ENCODE measurements at places on chromosomes 6 and 20. TPM values are rescaled to one million over a fixed set of nuclear protein-coding genes. Genes with fewer than 3 reads are reported as not detected.

GRCh38 chr6:42451333-42452170, at the start of gene TRERF1:
Gene TRERF1, minus strand, starts transcription at chr6:42451926. Its CDS starts 182,336 bp downstream, at chr6:42269590.
- DNase-seq = no peak
- H3K27me3 ChIP-seq = no peaks in the 10 kb centered on the region
- H3K4me1 ChIP-seq = peaks cover 36% of the 10 kb centered on the region
- no peaks in the 10 kb centered on the region for H3K36me3 ChIP-seq
- H3K4me3 ChIP-seq = peak within 1 kb of the TSS; percentile 81
- H3K27ac ChIP-seq = peak within 1 kb of the TSS; percentile 70

DNA sequence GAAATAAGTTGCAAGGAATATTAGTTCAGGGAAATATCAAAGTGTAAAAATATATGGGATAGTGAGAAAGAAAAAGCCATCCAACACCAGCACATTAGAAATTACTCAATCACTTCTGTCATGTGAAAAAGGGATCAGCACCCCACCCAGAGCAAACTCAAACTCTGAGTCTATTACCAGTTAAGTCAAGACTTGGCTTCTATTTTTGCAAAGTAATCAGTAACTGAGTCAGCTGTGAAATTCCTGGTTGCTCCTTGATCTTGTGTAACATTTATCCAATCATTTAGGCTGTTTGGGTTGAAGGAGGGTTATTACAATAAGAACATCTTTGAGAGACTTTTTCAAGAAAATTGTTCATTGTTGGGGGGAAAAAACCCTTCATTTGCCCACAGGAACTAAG, 51.2 kb downstream of the SLC22A23 start:
- H3K4me1 ChIP-seq = peaks cover 25% of the 10 kb centered on the region
- no peak overlapping the region for H3K4me3 ChIP-seq
- no peaks in the 10 kb centered on the region for H3K27me3 ChIP-seq
- H3K36me3 ChIP-seq = no peaks in the 10 kb centered on the region

DNA sequence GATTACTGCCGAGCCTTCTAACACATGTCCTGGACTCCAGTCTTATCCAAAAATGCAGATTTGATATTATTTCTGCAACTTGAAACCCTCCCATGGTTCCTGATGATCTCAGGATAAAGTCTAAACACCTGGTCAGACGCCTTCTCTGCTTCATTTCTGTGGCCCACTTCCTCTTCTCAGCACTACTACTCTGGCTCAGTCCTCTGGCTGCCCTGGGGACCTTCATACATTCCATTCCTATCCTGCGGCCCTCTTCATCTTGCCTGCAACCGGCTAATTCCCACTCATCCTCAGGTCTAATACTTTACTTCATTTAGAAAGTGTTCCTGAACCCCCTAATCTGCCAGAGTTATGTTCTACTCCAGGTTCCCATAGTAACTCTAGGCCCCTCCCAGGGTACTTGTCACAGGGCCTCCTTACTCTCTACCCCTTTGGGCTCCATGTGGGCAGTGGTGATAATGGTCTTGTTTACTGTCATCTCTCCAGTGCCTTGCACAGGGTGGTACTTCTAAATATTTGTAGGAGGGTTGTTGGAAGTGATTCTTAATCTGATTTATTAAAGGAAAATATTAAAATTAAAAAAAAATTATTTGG, 18.9 kb downstream of the MAN1A1 start:
- H3K27ac ChIP-seq = no peak overlapping the region
- no peak for DNase-seq
- no peaks in the 10 kb centered on the region for H3K27me3 ChIP-seq
- peaks cover 2% of the 10 kb centered on the region for H3K36me3 ChIP-seq

- DNase-seq = no peak
- no peaks in the 10 kb centered on the region for H3K4me1 ChIP-seq
- H3K27me3 ChIP-seq = no peaks in the 10 kb centered on the region
- no peak overlapping the region for H3K4me3 ChIP-seq
- no peak overlapping the region for H3K27ac ChIP-seq
These were observed 242.1 kb downstream of the PRKN start for GRCh38 chr6:162485464-162485863.

- no peak overlapping the region for H3K27ac ChIP-seq
- H3K27me3 ChIP-seq = no peaks in the 10 kb centered on the region
- DNase-seq = no peak
- H3K4me1 ChIP-seq = no peaks in the 10 kb centered on the region
- H3K4me3 ChIP-seq = no peak overlapping the region
These were observed 35.2 kb upstream of the STMND1 start for GRCh38 chr6:17066610-17067009.

- no peaks in the 10 kb centered on the region for H3K36me3 ChIP-seq
- no peaks in the 10 kb centered on the region for H3K4me1 ChIP-seq
- no peak for DNase-seq
- H3K27me3 ChIP-seq = no peaks in the 10 kb centered on the region
These were observed 648.8 kb upstream of the AGPAT4 start for GRCh38 chr6:161922631-161923119.

BMP7 gene
- 0.29 TPM for polyA plus RNA-seq

BPIFB1 gene
- not detected for polyA plus RNA-seq

BACH2 gene
- polyA plus RNA-seq = 0.62 TPM

SLC22A7 gene
- not detected for polyA plus RNA-seq

SGK2 gene
- polyA plus RNA-seq = 0.23 TPM

PTCRA gene
- polyA plus RNA-seq = not detected

THBD gene
- 2.1 TPM for polyA plus RNA-seq

ABHD16B gene
- not detected for polyA plus RNA-seq

Measured in keratinocyte (primary cell).